ENCODE measurements at places on chromosomes 3 and 15.
A peak's percentile ranks its signal among the peaks of the same experiment; 100 is the strongest.

DNA sequence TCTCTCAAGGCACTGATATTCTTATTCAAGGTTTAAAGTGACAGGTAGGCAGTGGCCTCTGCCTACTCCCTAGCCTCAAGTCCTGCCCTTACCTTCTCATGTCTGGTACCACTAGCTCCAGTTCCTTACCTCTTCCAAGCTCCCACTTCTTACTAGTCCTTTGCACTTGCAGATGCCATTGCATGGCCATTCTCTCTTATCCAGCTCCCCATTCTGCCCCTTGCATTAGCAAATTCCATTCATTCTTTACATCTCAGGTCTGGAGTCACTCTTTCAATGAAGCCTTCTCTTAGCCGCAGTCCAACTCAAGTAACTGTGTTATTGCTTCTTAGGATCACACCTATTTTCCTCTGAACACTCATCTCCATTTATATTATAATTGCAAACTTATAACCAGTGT, 807.1 kb downstream of the EDEM1 start:
- DNase-seq: no peak

- no peak for DNase-seq
Observed at GRCh38 chr3:153348457-153349107, 186.6 kb downstream of the RAP2B start.

DNA sequence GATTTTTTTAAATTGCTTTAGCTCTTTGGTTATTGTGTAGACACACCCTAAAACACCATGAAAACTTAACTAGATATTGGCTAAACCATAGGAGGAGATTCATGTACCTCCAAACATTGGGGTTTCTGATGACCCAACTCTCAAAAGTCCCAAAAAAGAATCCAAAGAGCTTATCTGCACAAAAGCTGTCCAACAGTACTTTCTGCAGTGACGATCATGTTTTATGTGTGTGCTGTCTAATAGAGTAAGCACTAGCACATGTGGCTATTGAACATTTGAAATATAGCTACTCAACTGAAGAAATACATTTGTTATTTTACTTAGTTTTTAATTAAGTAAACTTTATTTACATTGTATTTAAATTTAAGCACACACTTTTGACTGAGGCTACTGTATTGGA, 818.2 kb upstream of the LMCD1 start:
- DNase-seq: no peak

GRCh38 chr15:74291101-74292071, 55.3 kb downstream of the CCDC33 start:
- DNase-seq: peak; percentile 73

GRCh38 chr15:52462806-52463360, 65.8 kb downstream of the MYO5A start:
- peak; percentile 31 for DNase-seq

GRCh38 chr15:101342056-101342455, 47.0 kb upstream of the SNRPA1 start:
- DNase-seq: no peak

DNA sequence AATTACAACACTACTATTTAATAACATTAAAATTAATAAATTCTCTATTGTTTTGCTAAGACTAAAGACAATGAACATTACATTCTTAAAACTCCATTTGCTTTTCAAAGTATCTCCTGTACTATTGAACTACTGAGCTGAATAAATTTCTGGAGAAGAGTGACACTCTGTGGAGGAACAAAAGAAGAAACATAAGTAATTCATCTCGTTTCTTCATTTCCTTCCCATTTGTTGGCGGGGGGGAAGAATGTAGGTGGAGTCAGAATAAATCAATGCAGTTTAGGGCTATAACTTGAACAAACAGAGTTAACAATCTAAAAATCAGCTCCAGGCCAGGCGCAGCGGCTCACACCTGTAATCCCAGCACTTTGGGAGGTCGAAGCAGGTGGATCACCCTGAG, 32.7 kb downstream of the EFHB start:
- no peak for DNase-seq

GRCh38 chr15:61827131-61827530, 233.1 kb downstream of the VPS13C start:
- DNase-seq: no peak

GRCh38 chr3:118705487-118706219, 329.0 kb downstream of the IGSF11 start:
- no peak for DNase-seq

- DNase-seq: no peak
Observed at GRCh38 chr15:70156671-70157271, 59.1 kb upstream of the TLE3 start.

DNA sequence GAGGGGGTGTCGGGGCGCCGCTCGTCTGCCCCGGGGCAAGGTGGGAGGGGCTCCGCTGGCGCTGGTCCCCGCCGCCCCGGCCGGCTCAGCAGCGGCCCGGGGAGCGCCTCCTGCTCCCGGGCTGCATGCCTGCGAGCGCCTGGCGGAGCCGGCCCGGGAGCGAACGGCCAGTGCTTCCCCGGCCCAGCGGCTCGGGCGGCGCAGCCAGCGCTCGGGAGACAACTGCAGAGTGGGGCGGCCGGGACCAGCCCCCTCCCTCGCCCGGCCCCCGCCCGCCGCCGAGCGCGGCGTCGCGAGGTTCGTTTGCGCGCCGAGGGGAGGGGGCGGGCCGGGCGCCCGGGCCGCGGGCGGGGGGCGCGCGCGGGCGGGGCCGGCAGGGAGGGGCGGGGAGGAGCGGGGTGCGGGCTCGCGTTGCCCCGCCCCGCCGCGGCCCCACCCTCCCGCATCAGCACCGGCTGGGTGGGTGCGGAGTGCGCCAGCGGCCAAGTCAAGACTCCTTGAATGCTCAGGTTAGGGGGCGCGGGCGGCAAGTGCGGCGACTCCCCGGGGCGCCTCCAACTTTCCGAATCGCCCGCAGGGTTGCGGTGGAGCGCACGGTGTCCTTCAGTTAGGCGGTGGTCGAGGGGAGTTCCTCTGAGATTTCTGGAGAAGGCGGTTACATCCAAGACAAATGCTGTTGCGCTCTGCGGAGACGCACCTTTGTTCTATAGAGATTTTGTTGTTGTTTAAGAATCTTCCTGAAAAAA, at the start of gene RGMA:
Gene RGMA (minus strand): TSS at position 231 of the 746 bp plus-strand sequence. CDS start 279 bp downstream, outside the sequence.
- DNase-seq: no peak

- no peak for DNase-seq
Observed at GRCh38 chr3:138336454-138336999, 6.9 kb upstream of the NME9 start.
